ENCODE measurements at places on chromosomes 2 and 18.

- DNase-seq: no peak
Observed at GRCh38 chr2:239355724-239356123, 45.1 kb downstream of the HDAC4 start.

DNA sequence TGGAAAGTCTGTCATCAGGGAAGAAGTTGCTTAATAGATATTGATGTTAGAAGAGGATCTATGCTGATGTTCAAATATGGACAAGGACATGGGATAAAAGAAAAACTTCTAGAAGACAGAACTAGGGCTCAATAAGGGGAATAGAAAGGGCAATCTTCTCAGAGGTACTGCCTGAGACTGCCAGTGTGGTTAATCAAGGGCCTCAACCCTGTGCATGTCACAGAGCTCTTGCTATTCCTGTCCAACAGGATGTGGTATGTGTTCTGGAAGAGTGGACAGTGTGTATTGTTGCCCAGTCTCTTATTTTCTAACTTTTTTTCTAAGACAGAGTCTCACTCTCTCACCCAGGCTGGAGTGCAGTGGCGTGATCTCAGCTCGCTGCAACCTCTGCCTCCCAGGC lies 27.8 kb upstream of the RNF125 start:
- no peak for DNase-seq

DNA sequence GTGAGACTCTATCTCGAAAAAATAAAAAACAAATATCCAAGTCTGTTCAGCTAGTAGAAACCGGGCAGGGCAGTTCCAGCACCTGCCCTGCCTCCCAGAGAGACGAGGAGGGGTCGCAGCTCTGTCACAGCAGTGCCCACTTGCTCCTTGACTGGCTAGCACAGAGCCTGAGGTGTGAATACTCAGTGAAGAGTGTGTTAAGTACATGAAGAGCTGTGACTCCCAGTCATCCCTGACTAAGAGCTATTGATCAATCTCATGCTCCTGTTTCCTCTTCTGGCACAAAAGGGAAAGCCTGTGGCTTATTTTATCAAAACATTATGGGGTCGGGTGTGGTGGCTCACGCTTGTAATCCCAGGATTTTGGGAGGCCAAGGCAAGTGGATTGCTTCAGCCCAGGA lies 83.0 kb upstream of the FZD7 start:
- DNase-seq: no peak

GRCh38 chr2:222790932-222791331 lies 69.9 kb upstream of the ACSL3 start:
- no peak for DNase-seq

GRCh38 chr2:47034973-47035609 lies 119.5 kb upstream of the MCFD2 start:
- no peak for DNase-seq

- DNase-seq: no peak
Observed at GRCh38 chr2:196924051-196924450, 2.5 kb downstream of the PGAP1 start.

- DNase-seq: no peak
Observed at GRCh38 chr2:227796045-227796711, 17.5 kb upstream of the CCL20 start.

GRCh38 chr2:43480874-43481273 lies 115.0 kb downstream of the THADA start:
- no peak for DNase-seq

GRCh38 chr18:47817017-47817794 lies 113.3 kb downstream of the SMAD2 start:
- DNase-seq: no peak

DNA sequence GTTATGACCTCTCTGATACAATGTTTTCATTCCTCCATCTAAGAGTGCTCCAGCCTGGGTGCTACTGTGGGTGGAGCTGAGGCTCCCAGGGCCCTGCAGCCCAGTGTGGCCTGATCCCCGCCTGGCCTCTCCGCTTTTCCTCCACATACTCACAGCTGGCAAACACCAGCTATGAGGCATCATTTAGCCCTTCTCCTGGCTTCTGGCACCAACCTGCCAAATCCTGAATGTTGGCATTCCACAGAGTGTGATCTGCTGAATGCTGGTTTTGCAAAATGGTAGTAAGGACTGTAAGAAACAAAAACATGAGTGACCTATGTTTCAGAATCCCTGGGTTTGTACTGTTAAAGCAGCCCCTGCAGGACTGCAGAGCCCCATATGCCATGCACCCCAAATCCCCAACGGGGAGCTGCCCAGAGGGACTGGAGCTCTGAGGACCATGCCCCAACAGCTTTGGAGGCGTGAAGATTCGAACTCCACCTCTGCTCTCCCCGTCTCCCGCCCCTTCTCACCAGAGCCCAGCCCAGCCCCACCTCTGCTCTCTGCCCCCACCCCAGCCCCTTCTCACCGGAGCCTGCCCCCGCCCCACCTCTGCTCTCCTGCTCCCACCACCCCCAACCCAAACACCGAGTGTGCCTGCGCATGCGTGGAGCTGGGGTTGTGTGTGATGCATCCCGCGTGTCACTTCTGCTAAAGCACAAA lies 4.2 kb downstream of the SLC66A2 start:
- DNase-seq: no peak

DNA sequence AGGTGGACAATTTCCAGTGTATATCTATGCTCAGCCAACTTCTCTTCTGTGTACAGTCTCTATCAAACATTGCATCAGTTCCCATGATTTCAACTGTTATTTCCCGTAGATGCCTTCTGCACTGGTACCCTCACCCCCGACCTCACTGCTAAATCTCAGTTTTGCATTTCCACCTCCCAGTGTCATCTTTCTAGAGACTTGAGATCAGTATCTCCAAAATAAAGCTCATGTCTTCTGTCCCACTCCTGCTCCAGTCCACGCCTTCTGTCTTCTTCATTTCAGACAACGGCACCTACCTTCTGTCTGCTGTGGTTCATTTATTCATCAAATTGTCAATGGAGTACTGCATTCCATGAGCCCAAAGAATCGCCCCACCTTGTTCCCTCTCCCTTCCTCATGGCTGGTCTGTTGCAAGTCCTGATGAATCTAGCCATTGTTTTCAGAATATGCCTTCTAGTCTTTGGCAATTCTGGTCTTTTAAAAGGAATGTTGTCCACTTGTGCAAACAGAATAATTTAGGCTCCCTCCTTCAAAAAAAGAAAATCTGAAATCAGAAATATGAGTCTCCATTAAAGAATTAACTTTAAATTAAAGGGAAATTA lies 23.3 kb upstream of the NPAS2 start:
- no peak for DNase-seq

- no peak for DNase-seq
Observed at GRCh38 chr2:100008956-100009355, 133.4 kb downstream of the AFF3 start.

GRCh38 chr2:176535467-176536113 lies 266.3 kb downstream of the MTX2 start:
- DNase-seq: no peak

Data from NCI-H1048 (cell line).